ENCODE measurements at places on chromosomes 11 and 22. TPM values are rescaled to one million over a fixed set of nuclear protein-coding genes. Genes with fewer than 3 reads are reported as not detected.

The C11orf97 gene
- not detected for total RNA-seq

The PGA5 gene
- not detected for total RNA-seq

The BBOX1 gene
- total RNA-seq = not detected

The C11orf42 gene
- not detected for total RNA-seq

The FOLH1 gene
- total RNA-seq = 1.4 TPM

The ROBO4 gene
- 474 TPM for total RNA-seq

The ZBTB16 gene
- total RNA-seq = 19.5 TPM

The NRIP3 gene
- 9.9 TPM for total RNA-seq

The KREMEN1 gene
- total RNA-seq = 0.99 TPM

The CATSPER1 gene
- total RNA-seq = 1.0 TPM

The TTC36 gene
- total RNA-seq = 0.60 TPM

The DNAJB13 gene
- not detected for total RNA-seq

The GRIK4 gene
- 0.74 TPM for total RNA-seq

The PLAAT3 gene
- total RNA-seq = 22.8 TPM

The E2F8 gene
- 19.1 TPM for total RNA-seq

The P4HA3 gene
- 15.0 TPM for total RNA-seq

The GLYATL1 gene
- not detected for total RNA-seq

The LMO1 gene
- total RNA-seq = not detected

The PTGDR2 gene
- total RNA-seq = not detected

The MS4A4A gene
- total RNA-seq = not detected
